ENCODE measurements at places on chromosomes 16 and 17.

DNA sequence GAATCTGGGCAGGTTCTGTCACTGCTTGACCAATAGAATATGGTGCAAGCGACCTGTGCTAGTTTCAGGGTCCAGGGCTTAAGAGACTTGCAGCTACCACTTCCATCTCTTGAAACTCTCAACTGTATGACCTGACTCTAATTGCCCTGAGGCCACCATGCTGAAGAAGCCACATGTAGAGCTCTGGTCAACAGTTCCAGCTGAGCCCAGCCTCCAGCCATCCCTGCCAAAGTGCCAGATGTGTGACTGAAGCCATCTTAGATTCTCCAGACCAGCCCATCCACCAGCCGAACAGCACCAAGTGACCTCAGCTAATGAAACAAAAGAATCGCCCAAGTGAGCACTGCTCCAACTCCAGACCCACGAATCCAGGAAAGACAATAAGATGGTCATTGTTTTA lies 3.4 kb upstream of the MT2A start:
- no peak for DNase-seq

DNA sequence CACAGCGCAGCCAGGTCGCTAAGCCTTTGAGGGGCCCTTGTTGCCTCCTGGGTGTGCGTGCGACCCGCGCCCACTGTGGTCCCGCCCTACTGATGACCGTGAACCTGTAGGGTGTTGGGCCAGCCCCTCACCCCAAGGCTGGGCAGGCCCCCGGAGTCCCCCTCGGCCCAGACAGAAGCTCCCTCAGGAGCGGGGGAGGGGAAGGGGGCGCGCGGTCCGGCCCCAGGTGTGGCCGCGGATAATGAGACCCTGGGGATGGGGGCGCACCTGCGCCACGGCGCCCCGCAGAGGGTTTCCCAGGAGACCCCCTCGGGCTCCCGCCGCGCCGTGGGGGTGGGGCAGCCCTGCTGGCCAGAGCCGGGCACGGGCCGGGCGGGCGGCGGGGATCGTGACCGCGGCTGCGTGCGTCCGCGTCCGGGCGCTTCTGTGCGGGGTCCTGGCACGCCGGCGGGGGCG lies 358 bp upstream of the ARHGDIG start:
- DNase-seq = no peak

GRCh38 chr16:57800200-57801097 lies 1.8 kb downstream of the KIFC3 start:
- DNase-seq = no peak

GRCh38 chr16:71472051-71472450 lies 10.0 kb upstream of the ZNF23 start:
- no peak for DNase-seq

DNA sequence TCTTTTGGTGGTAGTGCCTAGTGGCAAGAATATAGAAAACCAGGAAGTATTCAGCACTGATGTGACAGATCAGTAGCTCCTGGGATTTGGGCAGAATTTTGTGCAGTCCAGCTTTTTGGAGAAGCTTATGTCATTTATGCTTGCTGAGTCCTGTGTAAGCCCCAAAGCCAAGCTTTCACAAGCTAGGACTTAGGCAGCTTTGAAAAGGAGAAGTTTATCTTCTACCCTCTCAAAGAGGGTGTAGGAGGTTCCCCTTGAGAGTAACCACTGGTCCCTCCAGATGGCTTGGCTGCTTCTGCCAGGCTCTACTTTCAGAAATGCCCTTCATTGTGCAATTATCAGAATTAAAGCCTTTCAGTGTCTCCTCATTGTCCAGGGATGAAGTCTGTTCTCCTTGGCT lies 78.8 kb downstream of the CES1 start:
- no peak for DNase-seq

All from osteocyte (in vitro differentiated cells).